Activated CD4-positive, alpha-beta T cell treated with anti-CD3 and anti-CD28 coated beads, Interleukin-2, amount 10 ng/mL, durations not matched to agents 7 days and 5 days (primary cell): ENCODE measurements at places on chromosomes 3 and 15. TPM values are rescaled to one million over a fixed set of nuclear protein-coding genes. Genes with fewer than 3 reads are reported as not detected.

PSMD2 gene
- 188 TPM for total RNA-seq

SOX2 gene
- total RNA-seq, result not detected

NECTIN3 gene
- 3.9 TPM for total RNA-seq

GPR171 gene
- 181 TPM for total RNA-seq

ZNF501 gene
- total RNA-seq, result 3.6 TPM
